Activated T-helper 2 cell treated with anti-CD3 and anti-CD28 coated beads, Interferon-gamma antibody, Interleukin-2, Interleukin-4, amounts not matched to agents 10 μg/mL and 5 μg/mL and 100 μg/mL, durations not matched to agents 14 hours and 24 hours and 36 hours (primary cell): ENCODE measurements at places on chromosomes 3 and 15. TPM values are rescaled to one million over a fixed set of nuclear protein-coding genes. Genes with fewer than 3 reads are reported as not detected.

The GPR160 gene
- total RNA-seq: 7.7 and 9.6 TPM in 2 replicates

DNA sequence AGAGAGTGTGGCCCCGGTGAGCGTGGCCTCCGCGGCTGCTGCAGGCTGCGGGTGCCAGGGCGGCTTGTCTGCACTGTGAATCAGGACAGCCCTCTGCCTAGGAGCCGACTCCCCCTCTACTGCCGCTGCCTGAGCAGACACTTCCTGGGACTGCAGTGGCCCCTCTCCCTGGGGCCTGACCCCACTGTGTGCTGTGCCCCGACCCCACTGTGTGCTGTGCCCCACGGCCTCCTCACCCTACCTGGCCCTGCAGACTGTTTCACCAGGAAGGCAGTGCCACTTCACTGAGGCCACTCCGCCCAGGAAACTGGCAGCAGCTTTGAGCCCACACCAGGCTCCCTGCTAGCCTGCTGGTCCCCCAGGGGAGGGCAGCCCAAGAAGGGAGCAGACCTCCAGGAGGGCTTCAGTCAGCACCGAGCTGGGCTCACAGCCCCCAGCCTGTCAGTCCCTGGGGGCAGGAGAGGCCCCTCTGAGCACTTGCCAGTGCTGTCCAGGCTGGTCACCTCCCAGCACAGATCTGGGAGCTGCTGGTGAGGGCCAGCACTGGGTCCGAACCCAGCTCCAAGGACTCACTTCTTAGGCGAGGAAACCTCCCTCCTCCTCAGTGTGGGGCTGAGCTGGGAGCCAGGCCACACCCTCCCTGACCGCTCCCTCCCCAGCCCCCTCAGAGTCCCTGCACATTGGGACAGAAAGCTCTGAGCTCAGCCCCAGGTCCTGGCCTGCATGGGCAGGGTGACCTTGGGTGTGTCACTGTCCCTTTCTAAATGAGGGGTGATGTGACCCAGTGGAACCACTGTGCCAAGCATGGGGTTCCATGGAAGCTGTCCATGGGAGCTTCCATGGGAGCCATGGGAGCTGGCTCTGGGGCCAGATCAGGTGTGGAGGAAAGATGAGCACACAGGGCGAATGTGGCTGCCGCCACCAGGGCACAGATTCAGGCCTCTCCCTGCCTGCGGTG, 56.8 kb downstream of the DNAJB8 start:
- DNase-seq: no peak

The PIGZ gene
- 2.1 and 2.4 TPM in 2 replicates for total RNA-seq

The ITIH3 gene
- not detected in 2 replicates for total RNA-seq

The DUOXA2 gene
- not detected in 2 replicates for total RNA-seq

The CEP70 gene
- 7.2 and 7.7 TPM in 2 replicates for total RNA-seq

The STRIT1 gene
- not detected in 2 replicates for total RNA-seq

GRCh38 chr3:89032346-89033013, 74.9 kb upstream of the EPHA3 start:
- no peak for DNase-seq

GRCh38 chr3:109373933-109374332, 36.6 kb upstream of the DPPA4 start:
- DNase-seq: no peak

DNA sequence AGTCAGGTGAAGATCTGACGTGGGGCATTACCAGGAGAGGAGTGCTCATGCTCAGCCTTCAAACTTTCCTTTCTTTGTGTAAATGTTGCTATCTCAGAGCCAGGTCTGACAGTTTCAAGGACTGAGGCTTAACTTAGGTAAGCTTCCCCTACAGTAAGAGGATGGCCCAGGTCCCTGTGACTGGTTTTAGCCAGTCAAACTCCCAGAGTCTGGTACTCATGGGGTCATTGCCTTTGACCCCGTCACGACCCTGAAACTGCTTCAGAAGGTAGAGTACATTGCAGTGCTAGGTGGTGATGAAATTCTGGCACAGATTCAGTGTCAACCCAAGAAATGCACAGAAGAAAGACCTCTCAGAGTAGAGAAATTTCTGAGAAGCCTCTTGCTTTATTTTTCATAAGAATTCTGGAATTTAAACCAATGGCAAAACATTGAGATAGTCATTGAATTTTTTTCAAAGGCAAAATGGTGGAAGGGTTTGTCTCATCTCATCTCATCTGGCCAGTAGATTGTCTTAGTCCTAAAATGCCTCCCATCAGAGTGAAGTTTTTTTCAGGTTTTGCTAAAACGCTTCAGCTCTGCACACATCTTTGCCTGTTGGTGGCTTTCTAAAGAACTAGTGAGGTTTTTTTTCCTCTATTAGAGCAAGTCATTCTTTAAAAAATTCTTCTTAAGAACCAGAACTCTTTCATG, 23.1 kb downstream of the ZBTB38 start:
- no peak for DNase-seq

The HCN4 gene
- total RNA-seq: 0.02 TPM in 2 replicates
